ENCODE measurements at places on chromosomes 3 and 15.

DNA sequence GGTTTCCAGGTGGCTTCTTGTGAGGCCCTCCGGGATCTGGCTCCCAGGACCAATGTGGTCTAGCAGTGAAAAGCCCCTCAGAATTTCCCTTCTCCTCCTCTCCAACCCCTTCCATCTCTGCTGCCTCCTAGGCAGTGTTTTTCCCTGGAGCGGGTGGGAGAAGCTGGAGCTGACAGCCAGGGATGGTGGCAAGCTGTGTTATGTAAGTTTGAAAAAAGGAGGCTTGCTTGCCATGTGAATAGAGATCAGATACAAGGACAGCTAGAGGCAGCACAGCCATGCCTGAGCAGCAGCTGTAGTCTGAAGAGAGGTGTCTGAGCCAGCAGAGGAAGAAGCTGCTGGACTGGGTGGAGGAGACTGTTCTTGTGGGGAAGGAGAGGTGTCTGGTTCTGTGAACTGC lies 20.6 kb downstream of the SNAPC5 start:
- DNase-seq = no peak

DNA sequence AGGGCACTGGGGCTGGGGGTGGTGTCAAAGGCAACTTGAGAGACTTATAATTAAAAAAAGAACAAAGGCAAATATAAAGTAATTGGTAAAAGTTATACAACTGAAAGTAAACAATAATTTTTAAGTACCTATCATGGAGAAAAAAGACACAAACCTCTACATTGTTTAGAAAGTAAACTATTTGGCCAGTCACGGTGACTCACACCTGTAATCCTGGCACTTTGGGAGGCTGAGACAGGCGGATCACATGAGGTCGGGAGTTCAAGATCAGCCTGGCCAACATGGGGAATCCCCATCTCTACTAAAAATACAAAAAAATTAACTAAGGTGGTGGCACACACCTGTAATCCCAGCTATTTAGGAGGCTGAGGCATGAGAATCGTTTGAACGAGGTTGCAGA lies 25.8 kb downstream of the RPSA start:
- no peak for DNase-seq

DNA sequence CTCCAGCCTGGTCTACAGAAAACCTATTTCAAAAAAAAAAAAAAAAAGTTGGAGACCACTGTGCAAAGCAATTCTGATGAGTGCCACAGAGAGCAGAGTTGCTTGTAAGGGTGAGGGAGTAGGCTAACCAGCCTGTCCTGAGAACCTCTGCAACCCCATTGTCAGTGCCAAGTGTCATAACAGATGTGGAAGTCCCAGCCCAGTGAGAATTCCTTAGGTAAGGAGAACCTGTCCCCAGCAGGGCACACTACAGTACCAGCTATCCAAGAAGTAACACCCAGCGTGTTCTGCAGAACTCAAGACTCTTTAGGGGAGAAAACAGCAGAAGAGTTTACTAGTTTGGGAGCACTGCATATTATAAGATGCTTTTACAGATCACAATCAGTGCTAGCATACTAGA lies 156.3 kb downstream of the LIPC start:
- no peak for DNase-seq

- no peak for DNase-seq
Observed at GRCh38 chr3:135788978-135789377, 176.6 kb upstream of the PPP2R3A start.

DNA sequence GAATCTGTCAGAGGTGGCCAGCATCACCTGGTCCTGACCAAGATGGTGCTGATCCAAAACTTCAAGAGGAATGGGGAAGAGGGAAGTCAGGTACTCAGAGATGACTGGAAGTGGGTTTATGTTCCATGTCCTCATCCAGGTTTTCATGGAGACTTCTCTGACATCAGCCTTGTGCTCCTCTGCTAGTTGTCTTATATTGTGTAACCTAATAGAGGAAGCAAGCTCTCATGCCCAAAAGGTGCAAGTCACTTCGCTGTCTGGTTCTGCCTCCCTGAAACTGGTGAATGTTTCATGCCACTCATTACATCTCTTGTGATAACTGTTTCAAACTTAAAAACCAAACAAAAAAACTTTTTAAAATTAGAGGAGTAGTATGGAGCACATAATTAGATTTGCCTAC lies 127.2 kb upstream of the MANF start:
- no peak for DNase-seq

DNA sequence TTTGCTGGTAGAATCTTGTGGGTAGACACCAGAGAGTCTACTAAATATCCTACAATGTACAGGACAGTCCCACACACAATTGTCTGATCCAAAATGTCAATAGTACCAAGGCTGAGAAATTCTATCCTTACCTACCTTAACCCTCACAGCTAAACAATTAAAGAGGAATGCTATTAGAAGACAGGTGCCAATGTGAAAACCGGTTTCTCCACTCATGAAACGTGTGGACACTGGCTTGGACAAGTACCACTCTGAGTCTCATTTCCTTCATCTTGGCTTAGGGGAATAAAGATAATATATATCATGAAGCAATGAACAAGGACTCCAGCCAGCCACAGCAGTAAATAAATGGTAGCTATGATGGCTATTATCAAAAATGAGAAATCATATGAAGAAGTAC lies 90.2 kb downstream of the RFTN1 start:
- DNase-seq = no peak

GRCh38 chr3:120855665-120856437 lies 52.2 kb upstream of the STXBP5L start:
- no peak for DNase-seq

DNA sequence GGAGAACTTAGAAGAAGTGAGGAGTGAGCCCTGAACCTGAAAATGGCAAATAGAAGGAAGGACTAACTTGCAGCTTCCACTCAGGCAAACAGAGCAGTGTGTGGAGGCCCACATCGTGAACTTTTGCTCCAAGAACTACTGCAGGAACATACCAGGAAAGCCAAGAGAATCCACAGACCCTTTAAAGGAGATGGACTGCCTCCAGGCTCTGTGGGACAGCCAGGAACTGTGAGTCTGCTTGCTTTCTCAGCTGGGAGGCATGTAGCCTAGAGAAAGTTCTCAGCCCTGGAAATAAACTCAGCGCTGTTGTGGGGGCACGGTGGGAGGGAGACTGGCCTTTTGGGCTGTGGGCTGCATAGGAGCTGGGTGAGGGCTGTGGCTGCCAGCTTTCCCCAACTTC lies 93.0 kb downstream of the SNRK start:
- DNase-seq = no peak

GRCh38 chr15:67878712-67879206 lies 38.9 kb upstream of the RNU6-1 start:
- DNase-seq = no peak

GRCh38 chr3:106794442-106794841 lies 582.8 kb upstream of the CCDC54 start:
- no peak for DNase-seq

DNA sequence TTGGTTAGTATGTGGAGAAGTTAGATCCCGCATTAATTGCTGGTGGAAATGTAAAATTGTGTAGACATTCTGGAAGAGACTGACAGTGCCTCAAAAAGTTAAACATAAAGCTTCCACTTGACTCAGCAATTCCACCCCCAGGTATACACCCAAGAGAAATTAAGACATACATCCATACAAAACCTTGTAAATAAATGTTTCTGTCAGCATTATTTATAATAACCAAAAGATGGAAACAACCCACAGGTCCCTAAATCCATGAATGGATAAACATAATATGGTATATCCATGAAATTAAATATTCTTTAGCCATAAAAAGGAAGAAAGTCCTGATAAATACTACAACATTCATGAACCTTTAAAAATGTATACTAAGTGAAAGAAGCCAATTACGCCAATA lies 817.4 kb downstream of the NTRK3 start:
- no peak for DNase-seq

- no peak for DNase-seq
Observed at GRCh38 chr3:55042591-55042990, 114.7 kb upstream of the LRTM1 start.

- no peak for DNase-seq
Observed at GRCh38 chr15:96767703-96768434, 437.4 kb downstream of the NR2F2 start.

DNA sequence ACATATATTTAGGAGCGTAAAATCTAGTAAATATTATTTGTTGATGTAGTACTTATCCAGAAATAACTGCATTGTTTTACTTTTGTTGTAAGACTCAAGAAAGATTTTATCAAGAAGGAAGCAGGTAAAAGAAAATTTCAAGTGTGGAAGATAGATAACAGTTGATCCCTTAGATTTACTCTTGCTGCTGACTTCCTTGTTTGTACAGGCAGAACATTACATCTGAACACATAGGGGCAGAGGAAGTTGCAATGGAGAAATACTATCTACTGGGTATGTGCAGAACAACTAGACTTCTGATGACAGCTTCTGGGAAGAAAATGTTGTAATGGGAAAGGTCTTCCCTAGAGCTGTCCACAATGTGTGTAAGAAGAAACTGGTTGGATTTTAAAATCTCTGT lies 350.6 kb downstream of the NLGN1 start:
- no peak for DNase-seq

- DNase-seq = no peak
Observed at GRCh38 chr3:101158374-101158773, 162.0 kb downstream of the IMPG2 start.

DNA sequence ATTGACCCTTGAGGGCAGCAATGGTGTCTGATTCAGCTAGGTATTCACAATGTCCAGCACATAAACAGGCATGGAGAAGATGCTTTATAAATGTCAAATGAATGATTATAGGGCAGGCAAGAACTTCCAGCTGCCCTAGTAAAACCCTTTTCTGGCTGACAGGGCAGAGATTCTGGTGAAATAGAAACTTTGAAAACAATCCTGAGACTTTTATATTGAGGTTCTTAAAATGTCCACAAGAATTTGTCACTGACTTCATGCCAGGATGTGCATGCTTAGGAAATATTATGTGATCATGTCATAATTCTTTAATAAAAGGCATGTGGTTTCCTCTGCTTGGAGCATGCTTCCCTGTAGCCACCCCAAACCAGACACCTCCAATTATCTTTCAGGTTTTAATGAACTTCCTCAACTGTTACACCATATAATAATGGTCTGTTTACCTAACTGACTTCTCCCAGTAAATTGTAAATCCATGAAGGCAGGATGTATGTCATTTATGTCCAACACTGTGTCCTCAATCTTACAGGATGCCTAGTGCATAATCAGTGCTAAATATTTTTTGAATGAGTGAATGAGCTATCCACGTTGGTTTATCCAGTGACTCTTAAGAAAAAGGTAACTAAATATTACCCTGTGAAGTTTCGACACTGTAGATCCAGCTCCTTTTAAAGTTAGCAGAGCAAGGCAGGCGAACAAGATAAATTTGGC lies 43.4 kb upstream of the CLRN1 start:
- DNase-seq = no peak

DNA sequence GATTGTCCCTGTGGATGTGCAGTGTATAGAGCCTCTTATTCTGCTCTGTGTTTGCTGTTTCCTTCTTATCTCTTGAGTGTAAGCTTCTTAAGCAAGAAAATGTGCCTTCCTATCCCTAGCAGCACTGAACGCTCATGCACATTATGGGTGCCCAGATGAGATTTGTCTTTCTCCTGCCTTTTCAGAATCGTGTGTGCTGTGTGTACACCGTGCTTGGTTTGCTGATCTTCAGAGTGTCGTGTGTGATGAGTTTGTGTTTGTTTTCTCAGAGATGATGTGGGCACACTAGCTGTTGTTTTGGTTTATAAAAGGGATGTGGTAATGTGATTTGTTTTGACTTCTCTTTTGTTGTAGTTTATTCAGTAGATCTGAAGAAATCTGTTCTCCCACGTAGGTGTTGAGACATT lies 19.7 kb downstream of the GPR171 start:
- DNase-seq = no peak

- DNase-seq = no peak
Observed at GRCh38 chr3:53485675-53486403, 8.6 kb upstream of the CACNA1D start.

GRCh38 chr3:57598765-57599360 lies 1.7 kb upstream of the ARF4 start:
- no peak for DNase-seq

- no peak for DNase-seq
Observed at GRCh38 chr15:98873441-98874218, 134.0 kb downstream of the PGPEP1L start.

DNA sequence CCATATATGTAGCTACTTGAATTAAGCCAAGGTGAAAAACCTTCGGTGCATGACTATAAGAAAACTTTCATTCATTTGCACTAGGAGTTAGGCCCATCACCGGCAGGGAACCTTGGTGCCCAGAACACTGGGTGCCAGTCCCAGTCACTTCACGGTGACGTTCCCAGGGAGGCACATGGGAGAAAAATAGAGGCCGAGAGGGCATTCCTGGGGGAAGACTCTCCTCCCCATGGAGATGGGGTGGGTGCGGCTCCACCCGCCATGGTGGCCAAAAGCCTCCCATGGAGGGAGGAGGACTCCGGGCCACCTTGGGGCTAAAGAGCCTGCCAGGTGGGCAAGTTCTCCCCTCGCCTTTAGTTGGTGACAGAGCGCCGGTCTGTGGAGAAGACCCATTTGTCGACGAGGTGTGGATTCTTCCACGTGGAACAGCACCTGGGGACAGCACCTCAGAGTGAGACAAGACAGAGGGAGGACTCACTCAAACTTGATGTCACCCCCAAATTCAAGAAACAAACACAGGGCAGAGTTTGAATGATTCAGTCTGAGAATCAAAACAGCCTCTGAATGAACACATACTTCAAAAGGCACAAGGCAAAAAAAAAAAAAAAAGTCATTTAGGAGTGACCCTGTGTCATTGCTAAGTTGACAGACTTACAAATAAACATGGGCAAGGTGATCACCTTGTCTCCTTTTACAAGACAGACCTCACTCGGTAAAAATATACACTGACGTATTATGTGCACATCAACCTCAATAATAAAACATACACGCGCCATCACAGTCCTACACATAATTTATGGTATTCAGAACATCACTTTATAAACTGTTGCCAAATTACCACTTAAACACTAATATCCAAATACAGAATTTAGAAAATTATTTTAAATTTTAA lies 38.6 kb downstream of the ZXDC start:
- DNase-seq = no peak

DNA sequence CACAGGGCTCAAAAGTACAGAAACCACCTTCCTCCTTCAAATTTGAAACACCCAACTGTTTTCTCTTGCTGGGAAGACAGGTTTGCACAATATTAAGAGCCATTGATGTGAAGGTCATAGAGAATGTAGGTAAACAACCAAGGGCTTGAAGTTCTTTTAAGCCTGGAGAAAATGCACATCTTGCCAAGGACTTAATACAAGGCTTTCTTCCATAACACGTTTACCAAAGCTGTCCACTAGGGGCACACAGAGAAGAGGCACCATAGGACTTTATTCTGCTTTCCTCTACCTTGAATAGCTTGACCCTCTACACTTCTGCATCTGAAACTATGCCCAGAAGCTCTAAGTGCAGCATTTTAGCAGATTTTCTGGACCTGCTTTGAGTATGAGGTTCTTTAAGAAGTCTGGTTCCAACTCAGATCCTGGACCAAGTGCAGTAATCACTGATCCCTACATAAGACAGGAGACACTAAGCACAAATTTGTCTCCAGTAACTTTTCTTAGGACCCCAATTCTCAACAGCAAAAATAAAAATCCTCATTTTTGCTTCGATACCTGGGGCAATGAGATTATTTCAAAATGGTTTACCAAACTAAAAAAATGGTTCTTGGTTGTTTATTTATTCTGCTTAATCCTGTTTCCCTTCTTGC lies 138.0 kb downstream of the FBN1 start:
- no peak for DNase-seq

GRCh38 chr15:57731530-57732103 lies 25.1 kb downstream of the POLR2M start:
- no peak for DNase-seq

GRCh38 chr3:149967086-149967685 lies 3.5 kb downstream of the PFN2 start:
- no peak for DNase-seq

GRCh38 chr3:42430781-42431532 lies 20.5 kb upstream of the LYZL4 start:
- no peak for DNase-seq

Measured in esophagus squamous epithelium (tissue), 5 donors.